CD4-positive, alpha-beta T cell treated with Interleukin-2 at 100 ng/mL for 4 hours (primary cell): ENCODE measurements at places on chromosomes 5 and 9.

DNA sequence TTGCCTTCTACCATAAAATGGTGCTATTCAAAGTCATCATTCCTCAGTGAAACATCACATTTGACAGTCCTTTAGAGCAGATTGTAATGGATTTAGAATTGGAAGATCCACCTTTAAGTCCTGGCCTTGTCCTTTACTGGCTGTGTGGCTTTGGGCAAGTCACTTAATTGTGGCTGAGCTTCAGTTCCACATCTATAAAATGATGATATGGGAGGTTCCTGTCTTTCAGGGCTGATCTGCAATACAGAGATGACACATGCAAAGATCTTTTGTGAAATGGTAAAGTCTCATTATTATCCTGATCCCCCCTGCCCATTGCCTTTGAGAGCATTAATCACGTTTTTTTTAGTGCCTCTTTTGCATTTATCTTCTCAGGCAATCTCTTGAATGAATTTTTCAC, 58.2 kb downstream of the ZFAND5 start:
- no peak for DNase-seq

GRCh38 chr5:149749481-149750365, 19.6 kb downstream of the PPARGC1B start:
- no peak for DNase-seq

DNA sequence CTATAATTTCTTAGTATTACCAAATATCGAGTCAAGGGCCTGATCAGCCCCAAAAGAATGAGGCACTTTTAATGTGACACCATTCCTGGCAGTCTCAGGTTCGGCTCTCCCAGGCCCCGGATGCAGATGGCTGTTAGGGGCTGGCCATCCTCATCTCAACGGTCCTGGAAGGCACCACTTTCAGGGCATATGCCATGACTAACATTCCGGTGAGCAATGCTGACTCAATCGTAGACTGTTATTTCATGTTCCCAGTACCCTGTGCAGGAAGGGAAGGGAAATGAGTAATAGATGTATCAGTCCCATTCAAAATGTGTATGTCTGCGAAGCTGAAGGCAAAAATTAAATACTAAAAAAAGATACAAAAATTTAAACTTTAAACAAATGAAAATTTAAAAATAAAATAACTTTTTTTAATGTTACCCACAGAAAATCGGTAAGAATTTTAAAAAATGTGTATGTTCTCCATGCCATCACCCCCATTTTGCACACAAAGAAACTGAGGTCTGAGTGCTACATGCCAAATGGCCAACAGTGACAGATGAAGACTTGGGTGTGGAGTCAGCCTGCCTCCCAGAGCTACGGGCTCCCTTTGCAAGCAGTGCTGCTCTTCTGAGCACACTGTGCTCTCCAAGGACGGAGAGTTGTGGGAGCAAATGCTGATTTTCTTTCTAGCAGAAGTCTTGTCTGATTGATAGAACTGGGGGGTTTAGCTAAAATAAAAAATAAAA, 79.0 kb downstream of the GLDC start:
- DNase-seq, result peak; percentile 37

GRCh38 chr9:3473405-3473804, 52.4 kb downstream of the RFX3 start:
- DNase-seq, result no peak

GRCh38 chr5:117680426-117680825, 1105.8 kb upstream of the SEMA6A start:
- no peak for DNase-seq

GRCh38 chr9:16030528-16031185, 477.8 kb downstream of the CCDC171 start:
- no peak for DNase-seq

DNA sequence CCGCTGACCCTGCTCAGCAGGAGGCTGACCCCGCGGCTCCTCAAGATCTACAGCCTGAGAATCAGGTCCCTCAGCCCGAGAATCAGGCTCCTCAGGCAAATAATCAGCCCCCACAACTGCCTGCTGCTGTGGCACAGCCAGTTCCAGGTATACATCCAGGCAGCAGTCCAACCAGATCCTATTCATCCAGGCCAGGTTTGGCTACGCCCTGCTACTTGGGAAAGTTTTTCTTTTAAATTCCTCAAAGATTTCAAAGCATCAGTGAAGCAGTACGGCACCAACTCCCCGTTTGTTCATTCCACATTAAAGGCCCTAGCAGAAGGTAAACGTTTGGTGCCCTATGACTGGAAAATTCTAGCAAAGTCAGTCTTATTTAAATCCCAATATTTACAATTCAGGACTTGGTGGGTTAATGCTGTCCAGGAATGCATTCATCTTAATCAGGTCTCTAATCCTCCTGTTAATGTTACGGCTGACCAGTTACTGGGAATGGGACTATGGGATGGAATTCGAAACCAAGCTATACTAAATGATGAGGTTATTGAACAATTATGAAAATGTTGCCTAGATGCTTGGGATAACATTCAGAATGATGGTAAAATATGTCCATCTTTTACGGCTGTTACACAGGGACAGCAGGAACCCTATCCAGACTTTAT, 102.3 kb downstream of the SYK start:
- no peak for DNase-seq

- no peak for DNase-seq
Observed at GRCh38 chr9:36150574-36151315, 14.2 kb downstream of the GLIPR2 start.

GRCh38 chr5:179827680-179828079, 7.0 kb downstream of the SQSTM1 start:
- DNase-seq, result peak; percentile 32

GRCh38 chr9:110257097-110257841, 962 bp upstream of the TXN start:
- peak; percentile 7 for DNase-seq

- peak; percentile 42 for DNase-seq
Observed at GRCh38 chr5:40441733-40442132, 238.0 kb upstream of the PTGER4 start.

DNA sequence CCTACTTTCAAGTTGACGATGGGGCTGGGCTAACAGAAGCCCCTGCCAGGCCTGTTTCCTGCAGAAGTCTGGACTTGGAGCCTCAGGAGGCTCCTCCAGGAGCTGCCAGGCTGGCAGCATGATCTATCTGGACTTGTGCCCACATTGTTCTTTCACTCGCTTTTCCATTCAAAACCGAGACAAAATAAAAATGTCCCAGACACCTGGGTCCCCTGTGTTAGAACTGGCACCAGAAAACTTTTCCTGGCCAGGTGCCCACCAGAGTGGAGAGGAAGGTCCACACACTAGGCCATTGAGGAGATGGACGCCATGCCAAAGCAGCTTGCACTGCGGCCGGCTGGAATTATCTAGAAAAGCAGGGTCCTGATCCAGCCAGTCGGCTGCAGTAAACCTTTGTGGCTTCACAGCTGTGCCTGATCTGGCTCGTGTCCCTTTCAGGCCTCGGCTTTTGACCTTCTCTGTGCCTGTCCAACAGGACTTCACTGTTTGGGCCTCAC, 78.2 kb downstream of the GCNT1 start:
- DNase-seq, result no peak

DNA sequence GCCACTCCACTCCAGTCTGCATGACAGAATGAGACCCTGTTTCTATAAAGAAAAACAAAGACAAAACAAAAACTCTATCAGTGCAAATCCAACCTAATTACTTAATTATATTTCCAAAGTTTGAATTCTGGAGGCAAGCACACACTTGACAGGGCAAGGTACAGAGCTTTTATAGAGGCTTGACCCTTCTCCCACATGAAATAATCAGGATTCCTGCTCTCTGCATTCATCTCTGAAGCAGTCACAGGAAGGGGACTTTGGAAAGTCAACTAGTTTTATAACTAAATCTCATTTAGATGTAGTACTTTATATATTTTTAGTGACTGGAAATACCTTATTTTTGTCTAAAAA, 91.9 kb upstream of the CHD1 start:
- DNase-seq, result no peak

- no peak for DNase-seq
Observed at GRCh38 chr5:130605234-130605633, 559.8 kb downstream of the HINT1 start.

DNA sequence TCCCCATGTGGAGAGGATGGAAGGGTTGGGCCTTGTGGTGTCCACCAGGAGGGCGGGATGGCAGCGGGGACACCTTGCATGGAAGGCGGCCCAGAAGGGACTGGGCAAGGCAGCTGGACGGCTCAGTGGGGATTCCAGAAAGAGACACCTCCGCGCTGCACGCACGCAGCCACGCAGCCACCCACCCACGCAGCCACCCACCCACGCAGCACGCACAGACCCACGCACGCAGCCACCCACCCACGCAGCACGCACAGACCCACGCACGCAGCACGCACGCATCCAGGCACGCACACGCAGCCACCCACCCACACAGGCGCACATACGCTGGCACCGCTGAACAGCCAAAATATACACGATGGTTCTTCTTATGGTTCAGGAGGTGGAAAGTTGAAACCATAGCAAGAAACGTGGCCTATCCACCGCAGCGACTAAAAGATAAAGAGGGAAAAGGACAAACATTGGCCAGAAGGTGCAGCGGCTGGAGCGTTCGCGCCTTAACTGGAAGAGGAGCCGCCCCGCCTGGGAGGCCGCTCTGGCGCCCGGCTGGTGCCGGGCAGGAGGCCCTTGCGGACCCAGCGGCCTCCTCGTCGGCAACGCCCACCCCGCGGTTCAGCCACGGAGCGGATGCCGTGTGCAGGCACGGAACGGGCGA, 22.2 kb upstream of the EXOC3 start:
- no peak for DNase-seq

DNA sequence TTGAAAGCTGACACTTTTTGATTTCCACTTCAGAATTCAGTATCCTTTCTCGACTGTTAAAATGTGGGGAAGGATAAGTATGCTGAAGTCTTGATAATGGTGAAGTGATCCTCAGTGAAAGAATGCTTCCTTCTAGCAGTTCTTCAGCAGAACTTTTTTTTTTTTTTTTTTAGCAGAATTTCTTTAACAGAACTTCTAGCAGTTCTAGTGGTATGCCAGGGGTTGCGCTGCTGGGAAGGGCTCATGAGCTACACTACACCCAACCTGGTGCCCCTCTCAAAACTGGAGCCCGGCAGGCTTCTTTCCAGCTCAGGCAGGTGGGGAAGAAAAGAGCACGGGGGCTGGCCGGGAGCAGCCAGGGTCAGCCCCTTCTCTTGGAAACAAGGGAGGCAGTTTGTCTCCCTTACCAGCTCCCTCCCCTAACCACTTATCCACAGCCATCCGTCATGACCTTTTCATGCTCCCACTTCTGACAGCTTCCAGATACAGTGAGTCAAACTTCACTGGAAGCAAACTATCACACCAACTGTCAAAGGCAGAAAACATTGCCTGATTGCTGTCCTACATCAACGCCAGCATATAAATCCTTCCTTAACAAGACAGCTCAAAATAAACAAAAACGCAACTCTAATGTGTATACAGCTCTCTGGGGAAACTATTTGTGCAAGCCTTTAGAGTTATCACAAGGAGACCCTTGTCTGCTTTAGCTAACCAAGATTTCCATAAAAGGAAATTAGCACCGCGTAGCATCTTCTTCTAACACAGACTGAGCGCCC, 211.5 kb downstream of the GAPVD1 start:
- no peak for DNase-seq

DNA sequence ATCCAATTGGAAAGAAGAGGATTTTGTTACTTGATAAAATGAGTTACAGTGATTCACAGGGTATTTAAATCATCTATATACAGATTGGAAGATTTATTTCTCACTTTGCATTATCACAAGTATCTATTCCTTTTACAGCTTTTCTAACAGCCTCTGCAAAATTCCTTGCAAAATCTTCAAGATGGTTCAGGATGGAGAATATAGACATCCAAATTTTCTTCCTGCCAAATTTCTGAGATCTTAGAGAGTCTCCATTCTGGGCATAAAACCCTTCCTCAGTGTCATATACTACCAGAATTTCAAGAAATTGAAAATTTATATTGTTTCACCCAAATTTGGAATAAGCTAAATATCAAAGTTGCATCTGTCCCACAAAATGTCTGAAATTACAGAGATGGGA, 259.1 kb upstream of the FAM174A start:
- no peak for DNase-seq

DNA sequence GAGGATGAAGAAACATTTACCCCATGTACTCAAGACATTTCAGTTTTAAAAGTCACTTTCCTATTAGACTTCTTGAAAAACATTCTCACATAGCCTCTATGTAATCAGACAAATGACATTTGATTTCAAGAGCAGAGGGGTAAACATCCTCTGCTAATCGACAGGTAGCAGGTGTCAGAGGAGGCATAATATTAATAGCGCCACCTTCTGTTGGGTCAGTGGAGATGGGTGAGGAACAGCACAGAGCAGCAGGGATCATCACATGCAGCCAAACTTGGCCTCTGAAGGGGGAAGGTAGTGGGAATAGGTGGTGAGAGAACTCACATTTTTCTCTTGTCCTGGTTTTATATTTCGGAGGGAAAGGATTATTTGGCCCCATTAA, 3.3 kb upstream of the LSM11 start:
- DNase-seq, result peak; percentile 53

DNA sequence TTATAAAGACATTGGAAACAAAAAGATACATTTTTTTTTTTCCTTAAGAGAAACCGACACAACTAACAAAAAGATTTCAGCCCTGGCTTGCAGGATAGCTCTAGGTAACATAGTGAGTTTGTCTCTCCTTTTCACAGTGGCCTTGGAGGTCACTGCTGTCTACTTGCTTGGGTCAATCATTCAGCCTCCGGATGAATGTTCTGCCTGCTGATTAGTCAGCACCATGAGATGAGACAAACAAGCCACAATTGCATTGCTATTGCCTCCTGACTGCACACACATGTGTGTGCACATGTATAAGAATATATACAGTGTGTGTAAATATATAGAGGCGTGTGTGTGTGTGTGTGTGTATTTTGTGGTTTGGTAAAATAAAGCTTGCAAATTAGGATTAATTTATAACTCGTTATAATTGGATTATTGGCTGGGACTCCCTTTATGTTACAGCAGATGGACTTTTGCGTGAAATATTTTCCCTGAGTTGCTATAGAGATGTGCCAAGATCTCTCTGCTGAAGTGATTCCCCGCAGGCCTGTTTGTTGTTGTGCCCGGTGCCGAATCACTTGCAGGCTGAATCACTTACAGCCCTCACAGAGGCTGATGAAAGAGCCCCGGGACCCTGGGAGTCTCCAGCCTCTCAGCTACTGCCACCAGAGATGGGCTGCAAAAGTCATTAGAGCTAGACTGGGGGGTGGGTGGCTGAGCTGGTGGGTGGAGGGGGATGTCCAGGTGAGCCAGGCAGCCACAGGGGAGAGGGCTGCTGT, 161.2 kb downstream of the FGF18 start:
- DNase-seq, result no peak

- no peak for DNase-seq
Observed at GRCh38 chr5:36666986-36667385, 60.6 kb downstream of the SLC1A3 start.
